Muscle of back (tissue), 13 donors: ENCODE measurements at places on chromosomes 12 and 14. TPM values are rescaled to one million over a fixed set of nuclear protein-coding genes. Genes with fewer than 3 reads are reported as not detected.

DNA sequence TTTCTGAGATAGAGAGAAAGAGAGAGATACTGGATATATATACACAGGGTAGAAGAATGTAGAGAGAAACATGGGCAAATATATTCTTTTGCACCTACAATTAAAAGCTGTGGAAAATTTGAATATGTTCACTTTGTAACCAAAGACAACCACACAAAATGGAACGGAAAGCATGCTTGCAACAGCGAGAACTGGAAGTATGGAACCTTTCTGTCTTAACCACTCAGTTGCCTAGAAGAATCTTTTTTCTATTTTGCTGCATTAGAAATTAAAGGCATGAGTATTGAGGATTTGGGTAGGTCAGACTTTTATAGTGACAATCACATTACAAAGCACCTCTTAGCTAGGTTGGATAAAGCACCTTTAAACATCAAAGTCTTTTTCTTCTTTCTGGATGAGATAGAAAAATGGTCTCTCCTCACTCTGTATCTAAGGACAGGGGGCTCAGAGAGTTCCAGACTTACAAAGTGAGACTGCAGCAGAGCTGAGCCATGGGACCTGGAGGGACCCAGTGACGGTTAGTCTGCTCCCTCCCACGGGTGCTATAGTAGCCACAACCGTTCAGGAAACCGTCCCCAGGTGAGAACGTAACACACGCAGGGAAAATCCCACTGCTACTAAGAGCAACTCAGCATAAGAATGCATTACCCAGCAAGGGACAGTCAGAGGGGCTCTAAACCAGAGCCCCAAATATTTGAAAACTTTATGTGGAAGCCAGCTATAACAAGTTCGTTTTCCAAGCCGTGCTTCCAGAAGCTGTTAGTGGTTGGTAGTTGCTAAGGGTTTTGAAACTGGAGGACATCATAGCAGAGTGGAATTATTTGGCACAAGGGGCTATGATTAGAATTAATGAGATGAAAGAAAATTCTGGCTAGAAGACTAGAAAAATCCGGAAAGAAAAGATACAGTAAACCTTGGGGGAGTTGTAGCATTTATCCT, 97.1 kb downstream of the DAD1 start:
- DNase-seq: no peak

DNA sequence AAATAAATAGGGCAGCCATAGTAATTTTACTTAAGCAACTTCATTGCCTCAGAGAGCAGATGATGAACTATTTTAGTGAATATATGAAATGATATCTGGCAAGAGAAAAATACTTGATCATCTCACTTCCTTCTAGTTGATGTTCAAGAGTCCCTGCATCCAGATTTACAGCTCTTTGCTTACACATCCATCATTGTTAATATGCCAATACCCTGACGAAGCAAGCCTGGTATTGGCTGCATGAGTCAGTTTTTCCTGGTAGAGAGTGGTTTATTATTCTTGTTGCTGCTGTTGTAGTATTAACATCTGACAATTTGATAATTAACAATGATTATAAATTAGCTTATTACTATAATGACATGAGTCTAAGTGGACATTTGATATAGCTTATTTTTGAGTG, 681.9 kb downstream of the NRXN3 start:
- no peak for DNase-seq

- DNase-seq: no peak
Measured at GRCh38 chr14:59631237-59631636, 54.6 kb upstream of the CCDC175 start.

DNA sequence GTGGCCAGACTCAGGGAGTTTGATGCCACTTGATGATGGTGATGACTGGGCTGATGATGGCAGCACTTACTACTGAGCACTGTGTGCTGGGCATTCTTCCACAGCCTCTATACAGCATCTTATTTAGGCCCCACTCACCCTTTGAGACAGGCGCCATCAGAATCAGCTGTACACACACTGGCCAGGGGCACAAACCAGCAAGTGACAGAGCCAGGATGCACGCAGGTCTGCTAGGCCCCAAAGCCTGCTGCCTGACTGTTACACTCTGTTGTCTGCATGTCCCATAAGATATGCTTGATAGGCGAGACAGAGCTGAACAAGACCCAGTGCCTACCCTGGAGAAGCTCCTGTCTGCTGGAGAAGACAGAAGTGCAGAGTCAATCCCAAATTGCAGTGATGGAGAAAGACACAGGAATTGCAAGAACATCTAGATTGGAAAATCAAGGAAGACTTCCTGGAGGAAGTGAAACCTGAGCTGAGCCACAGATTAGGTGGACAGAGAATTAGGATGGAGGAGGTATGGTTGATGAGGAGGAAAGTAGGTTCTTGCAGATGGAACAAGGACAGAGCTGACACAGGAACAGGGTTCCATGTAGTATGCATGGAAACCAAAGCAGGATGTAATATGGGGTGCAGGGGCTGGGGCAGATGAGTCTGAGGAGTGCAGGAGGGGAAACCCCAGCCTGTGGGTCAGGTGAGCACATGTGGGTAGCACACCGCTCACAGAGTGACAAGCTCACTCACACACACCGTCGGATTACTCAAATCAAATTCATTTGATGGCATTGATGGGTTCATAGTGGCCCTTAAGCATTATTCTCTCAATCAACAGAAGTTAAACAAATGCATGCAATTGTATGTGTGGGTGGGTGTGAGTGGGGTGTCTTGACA, 117.3 kb downstream of the BEGAIN start:
- no peak for DNase-seq

- peak; percentile 88 for DNase-seq
Measured at GRCh38 chr14:68658943-68659931, 133.6 kb downstream of the ZFP36L1 start.

DNA sequence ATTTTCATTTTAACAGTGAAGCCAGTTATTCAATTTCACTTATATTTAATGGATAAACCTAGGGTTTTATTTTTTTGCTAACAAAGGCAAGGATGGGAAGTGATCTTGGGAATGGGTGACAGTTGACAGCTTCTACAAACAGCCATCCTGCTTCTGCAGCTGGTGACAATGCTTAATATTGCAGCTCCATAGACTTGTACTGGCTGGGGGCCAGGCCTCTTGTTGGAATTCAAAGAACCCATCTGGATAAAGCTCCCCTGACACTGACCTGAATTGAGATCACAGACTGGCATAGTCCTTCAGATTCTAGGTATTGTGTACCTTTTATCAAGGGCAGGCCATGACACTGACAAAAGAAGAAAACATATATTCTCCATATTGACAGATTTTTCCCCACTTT, 664.6 kb upstream of the FOXG1 start:
- peak; percentile 9 for DNase-seq

GRCh38 chr12:125381373-125381772, 316.1 kb downstream of the AACS start:
- no peak for DNase-seq

DNA sequence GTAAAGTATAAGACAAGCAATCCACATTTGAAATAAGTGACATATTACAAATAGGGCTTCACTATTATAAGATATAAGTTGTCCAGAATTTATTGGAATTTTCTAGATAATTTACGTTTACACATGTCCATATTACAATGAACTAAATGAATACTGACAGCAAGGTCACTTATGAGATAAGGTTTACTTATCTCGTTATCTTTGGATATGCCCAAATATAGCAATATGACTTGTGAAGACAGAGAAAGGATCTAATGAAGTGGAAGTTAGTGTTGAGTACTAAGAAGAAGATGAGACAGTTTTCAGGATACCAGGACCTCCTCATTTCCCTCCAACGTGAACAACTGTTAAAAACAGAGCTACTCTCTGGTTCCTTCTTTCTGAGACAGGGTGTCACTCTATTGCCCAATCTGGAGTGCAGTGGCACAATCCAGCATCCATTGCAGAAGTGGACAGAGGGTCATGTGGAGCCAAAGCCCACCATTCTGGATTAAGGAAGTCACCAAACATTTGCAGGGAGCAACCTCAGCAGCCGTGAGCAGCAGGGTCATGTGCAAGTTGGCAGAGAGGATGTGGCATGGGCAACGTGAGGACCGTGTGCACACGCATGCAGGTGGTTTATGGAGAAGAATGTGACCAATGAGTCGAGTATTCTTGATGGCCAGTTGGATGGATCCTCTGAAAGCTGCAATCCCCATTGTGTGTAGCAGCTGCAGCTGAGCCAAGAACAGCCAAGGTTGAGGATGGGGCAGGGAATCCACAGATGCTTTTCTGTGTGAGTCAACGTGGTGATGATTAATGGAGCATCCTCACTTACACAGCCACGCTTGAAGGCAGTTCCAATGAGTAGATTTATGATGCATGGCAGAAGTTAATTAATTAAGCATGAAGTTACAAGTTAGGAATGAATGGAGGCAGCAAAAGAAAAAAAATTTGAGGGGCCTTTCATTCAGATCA, 111.0 kb downstream of the BICD1 start:
- no peak for DNase-seq

DNA sequence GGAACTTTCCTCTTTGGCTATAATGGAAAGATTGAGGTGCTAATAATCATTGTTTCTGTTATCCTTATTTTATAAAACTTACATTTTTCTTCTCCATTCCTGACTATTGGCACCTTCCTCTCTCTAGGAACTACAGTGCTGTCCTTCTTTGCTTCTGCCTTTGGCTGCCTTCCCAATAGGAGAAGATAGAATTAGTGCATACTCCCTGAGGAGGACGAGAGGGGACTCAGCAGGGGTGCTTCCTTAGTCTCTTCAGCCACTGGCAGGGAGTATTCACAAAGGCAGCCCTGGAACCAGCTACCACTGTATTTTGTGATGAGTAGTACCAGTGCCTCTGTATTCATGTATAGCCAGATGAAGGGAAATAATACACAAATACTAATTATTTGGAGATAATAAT, 208.5 kb downstream of the FOXG1 start:
- no peak for DNase-seq

DNA sequence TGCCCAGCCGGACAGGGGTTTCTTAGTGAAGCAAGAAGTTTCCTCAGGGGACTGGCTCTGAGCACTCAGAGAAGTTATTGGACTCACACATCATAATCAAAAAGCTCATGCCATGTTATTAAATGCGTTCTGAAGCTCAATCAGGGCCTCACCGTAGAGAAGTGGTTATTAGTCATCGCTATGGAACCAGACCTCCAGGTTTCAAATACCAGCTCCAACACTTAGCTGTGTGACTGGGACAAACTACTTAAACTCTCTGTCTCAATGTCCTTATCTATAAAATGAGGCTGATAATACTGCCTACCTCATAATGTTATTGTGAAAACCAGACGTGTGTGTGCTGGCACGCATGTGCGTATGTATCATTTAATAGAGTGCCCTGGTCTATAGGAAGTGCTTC, 7.3 kb downstream of the STAT6 start:
- no peak for DNase-seq

GRCh38 chr14:97315790-97316189, 518.6 kb downstream of the VRK1 start:
- DNase-seq: no peak

- no peak for DNase-seq
Measured at GRCh38 chr12:108722992-108723766, 8.1 kb downstream of the CORO1C start.

DNA sequence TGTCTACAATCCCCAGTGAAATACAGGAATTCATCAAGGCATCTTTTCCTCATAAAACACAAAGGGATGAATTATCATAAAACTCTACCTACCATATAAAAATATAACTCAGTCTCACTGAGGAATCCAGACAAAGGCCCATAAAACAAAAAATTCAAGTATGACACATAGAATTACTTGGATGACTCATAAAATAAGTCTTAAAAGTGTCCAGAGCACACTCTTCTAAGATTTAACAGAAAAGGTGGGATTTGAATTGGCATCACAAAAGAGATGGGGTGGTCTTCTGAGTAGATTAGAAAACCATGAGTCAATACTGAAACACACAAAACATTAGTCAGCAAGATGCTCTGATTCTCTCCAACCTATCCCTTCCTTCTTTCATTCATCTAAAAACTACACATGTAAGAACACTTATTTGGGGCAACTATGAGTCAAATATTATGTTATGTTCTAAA, 202.7 kb upstream of the GARIN6 start:
- no peak for DNase-seq

- peak; percentile 61 for DNase-seq
Measured at GRCh38 chr14:54653712-54654469, 87.0 kb downstream of the SAMD4A start.

- DNase-seq: no peak
Measured at GRCh38 chr14:61355892-61356325, 34.5 kb downstream of the PRKCH start.

GRCh38 chr12:95182868-95183415, 34.3 kb downstream of the FGD6 start:
- no peak for DNase-seq

DNA sequence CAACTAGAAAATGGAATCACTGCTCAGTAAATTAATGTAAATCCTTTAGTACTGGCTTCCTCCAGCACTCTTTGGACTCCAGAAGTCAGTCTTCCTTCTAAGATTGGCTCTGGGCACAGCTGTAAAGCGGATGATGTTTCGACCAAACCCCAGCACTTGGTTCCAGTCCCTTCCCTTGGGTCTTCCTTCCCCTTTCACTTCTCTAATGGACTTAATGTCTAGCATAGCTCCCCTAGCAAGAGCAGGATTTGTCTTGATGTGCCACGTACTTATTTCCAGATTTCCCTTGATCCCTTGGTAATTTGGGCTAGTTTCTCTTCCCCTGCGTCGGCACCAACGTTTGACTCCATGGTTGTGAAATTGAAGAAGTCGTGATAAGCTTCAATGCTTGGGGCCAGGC, 28.3 kb downstream of the C12orf75 start:
- DNase-seq: peak; percentile 25

- no peak for DNase-seq
Measured at GRCh38 chr12:13126494-13126893, 23.0 kb upstream of the GSG1 start.

- no peak for DNase-seq
Measured at GRCh38 chr14:36057452-36058116, 118.9 kb downstream of the PTCSC3 start.

- DNase-seq: no peak
Measured at GRCh38 chr12:56425193-56425592, 24.0 kb downstream of the TIMELESS start.

DNA sequence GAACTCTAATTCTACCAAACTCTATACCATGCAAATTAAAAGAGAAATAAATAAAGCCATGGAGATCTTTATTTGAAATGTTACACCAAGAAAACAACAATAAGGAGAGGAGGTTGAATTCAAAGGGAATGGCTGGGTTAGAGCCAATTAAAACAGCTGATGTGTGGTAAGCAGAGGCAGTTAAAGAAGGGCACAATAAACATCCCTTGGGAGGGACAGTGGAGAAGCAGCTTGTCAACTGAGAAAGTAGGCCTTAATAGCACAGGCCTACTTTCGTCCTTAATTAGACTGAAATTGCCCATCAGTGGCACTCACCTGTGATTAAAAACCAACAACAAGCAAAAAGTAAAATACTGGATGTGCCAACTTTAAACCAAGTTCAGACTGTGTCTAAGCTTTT, 16.3 kb upstream of the NAV3 start:
- no peak for DNase-seq

- DNase-seq: no peak
Measured at GRCh38 chr12:28036940-28037339, 64.4 kb upstream of the PTHLH start.

GRCh38 chr14:50363714-50364111, 33.0 kb downstream of the CDKL1 start:
- DNase-seq: peak; percentile 72

The PRB2 gene
- not detected for polyA plus RNA-seq

The LUM gene
- polyA plus RNA-seq: 806 TPM

The SYT1 gene
- polyA plus RNA-seq: 1.9 TPM

The OR5AU1 gene
- polyA plus RNA-seq: 0.03 TPM

The MYL2 gene
- 643 TPM for polyA plus RNA-seq

The LBHD2 gene
- polyA plus RNA-seq: 0.17 TPM

The SAMD15 gene
- 0.21 TPM for polyA plus RNA-seq

The TXNRD1 gene
- 38.9 TPM for polyA plus RNA-seq

The MOK gene
- polyA plus RNA-seq: 7.2 TPM

The ANKRD33 gene
- polyA plus RNA-seq: not detected

The FLRT2 gene
- 120 TPM for polyA plus RNA-seq

The GPRC5D gene
- not detected for polyA plus RNA-seq

The MYO1H gene
- polyA plus RNA-seq: not detected
